ENCODE measurements at places on chromosomes 12 and 14. TPM values are rescaled to one million over a fixed set of nuclear protein-coding genes. Genes with fewer than 3 reads are reported as not detected.

The HVCN1 gene
- 6.9 TPM for total RNA-seq

DNA sequence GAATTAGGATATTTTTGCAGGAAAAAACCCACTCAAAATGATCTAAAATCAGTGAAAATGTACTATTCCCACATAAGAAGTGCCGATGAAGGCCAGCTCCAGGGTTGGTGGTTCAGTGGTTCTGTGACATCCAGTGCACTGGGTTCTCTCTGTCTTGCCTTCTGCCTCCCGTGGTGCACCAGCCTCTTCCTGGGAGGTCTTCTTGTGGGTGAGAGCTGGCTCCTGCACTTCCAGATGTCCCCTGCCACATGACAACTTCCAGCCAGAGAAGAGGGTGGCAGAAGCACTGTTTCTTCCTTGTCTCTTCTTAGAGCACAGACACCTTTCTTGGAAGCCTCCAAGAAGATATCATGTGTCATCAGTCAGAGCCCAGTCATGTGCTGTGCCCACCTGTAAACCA is 170.9 kb downstream of the PELI2 start:
- H3K4me1 ChIP-seq = no peaks in the 10 kb centered on the region
- H3K27me3 ChIP-seq = no peaks in the 10 kb centered on the region
- H3K4me3 ChIP-seq = no peak overlapping the region
- no peaks in the 10 kb centered on the region for H3K36me3 ChIP-seq

- H3K4me1 ChIP-seq = no peaks in the 10 kb centered on the region
- no peak overlapping the region for H3K27ac ChIP-seq
- DNase-seq = no peak
- H3K36me3 ChIP-seq = no peaks in the 10 kb centered on the region
These were observed 41.6 kb downstream of the FOS start for GRCh38 chr14:75320196-75320595.

GRCh38 chr12:124592050-124592449 is 24.6 kb upstream of the NCOR2 start:
- no peak overlapping the region for H3K4me3 ChIP-seq
- no peak for DNase-seq
- no peaks in the 10 kb centered on the region for H3K27me3 ChIP-seq

DNA sequence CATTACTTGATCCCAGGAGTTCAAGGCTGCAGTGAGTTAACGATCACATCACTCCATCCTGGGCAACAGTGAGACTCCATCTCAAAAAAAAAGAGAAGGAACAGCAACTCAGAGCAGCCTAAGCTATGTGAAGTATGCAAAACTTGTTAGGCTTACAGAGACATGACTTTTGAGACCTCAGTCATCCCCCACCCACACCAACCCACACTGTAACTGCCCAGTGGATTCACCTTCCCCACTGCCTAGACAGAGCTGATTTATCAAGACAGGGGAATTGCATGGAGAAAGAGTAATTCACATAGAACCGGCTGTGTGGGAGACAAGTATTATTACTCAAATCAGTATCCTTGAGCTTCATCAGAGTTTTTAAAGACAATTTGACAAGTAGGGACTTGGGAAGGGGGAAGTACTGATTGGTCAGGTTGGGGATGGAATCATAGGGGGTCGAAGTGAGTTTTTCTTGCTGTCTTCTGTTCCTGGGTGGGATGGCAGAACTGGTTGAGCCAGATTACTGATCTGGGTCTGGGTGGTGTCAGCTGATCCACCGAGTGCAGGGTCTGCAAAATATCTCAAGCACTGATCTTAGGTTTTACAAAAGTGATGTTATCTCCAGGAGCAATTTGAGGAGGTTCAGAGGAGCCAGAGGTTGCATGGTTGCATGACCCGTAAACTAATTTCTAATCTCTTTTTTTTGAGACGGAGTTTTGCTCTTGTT is 6.2 kb upstream of the WDR89 start:
- peaks cover 5% of the 10 kb centered on the region for H3K4me1 ChIP-seq
- H3K27ac ChIP-seq = peak overlapping the region; percentile 23
- H3K27me3 ChIP-seq = no peaks in the 10 kb centered on the region
- no peak overlapping the region for H3K4me3 ChIP-seq
- DNase-seq = no peak
- no peaks in the 10 kb centered on the region for H3K36me3 ChIP-seq

- H3K27me3 ChIP-seq = no peaks in the 10 kb centered on the region
- H3K4me1 ChIP-seq = no peaks in the 10 kb centered on the region
- no peak overlapping the region for H3K4me3 ChIP-seq
- no peak overlapping the region for H3K27ac ChIP-seq
- no peaks in the 10 kb centered on the region for H3K36me3 ChIP-seq
- no peak for DNase-seq
These were observed 143.1 kb downstream of the RBM19 start for GRCh38 chr12:113823016-113823415.

DNA sequence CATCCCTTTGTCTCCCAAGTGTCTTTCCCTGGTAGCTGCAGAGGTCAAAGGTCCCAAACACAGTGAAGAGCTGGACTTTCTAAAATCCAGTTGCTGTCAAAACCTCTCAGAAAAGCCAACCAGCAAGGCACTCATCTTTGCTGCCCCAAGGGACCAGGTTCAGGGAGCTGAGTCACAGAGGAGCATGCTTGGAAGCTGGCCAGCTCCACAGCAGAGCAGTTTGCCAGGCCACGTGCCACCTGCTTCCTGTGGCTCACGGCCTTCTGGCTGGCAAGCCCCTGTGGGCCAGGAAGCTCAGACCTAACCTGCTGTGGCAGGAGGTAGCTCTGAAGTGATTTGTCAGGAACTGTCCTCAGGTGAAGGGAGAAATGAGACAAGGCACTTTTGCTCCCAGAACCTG is 3.6 kb downstream of the ISCU start:
- peaks cover 35% of the 10 kb centered on the region for H3K4me1 ChIP-seq
- no peaks in the 10 kb centered on the region for H3K27me3 ChIP-seq
- peaks cover 41% of the 10 kb centered on the region for H3K36me3 ChIP-seq
